ENCODE measurements at places on chromosomes 3 and 15.

GRCh38 chr15:83200162-83200561 is 7.5 kb downstream of the HDGFL3 start:
- no peak for DNase-seq

GRCh38 chr3:161096771-161097367 is 8.3 kb downstream of the B3GALNT1 start:
- no peak for DNase-seq

GRCh38 chr15:82186719-82187406 is 75.7 kb downstream of the EFL1 start:
- DNase-seq: no peak

DNA sequence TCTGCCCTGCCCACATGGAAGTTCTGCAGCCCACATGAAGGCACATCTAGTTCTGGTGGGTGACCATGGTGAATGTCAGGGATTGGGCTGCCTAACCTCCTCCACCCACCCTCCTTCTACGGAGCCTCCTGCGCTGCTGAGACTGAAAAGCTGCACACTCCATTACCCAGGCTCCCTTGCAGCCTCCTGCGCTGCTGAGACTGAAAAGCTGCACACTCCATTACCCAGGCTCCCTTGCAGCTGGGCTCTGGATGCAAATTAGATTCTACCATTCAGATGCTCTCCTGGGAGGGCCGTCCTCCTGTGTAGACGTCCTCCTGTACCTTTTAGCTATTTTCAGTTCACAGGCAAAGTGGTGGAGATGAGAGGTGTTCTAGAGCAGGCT is 32.1 kb downstream of the POMGNT2 start:
- no peak for DNase-seq

Measured in activated CD4-positive, alpha-beta T cell treated with anti-CD3 and anti-CD28 coated beads for 24 hours (primary cell).